Spleen (tissue), 13 donors: ENCODE measurements at places on chromosomes 7 and 10. TPM values are rescaled to one million over a fixed set of nuclear protein-coding genes. Genes with fewer than 3 reads are reported as not detected.

The MACC1 gene
- total RNA-seq = 10.6 TPM

The SSC4D gene
- 0.11 TPM for total RNA-seq

The STEAP1 gene
- 4.5 TPM for total RNA-seq

The ZNF438 gene
- 16.6 TPM for total RNA-seq

The CFTR gene
- not detected for total RNA-seq

The TUBB8 gene
- not detected for total RNA-seq

The UPK3B gene
- total RNA-seq = 3.2 TPM

The GRID1 gene
- total RNA-seq = not detected

The OR2A42 gene
- 0.32 TPM for total RNA-seq

The SPDYE16 gene
- not detected for total RNA-seq

The CCDC172 gene
- total RNA-seq = not detected

The PGAM2 gene
- 1.0 TPM for total RNA-seq

The PTPRE gene
- 82.9 TPM for total RNA-seq

The SUV39H2 gene
- total RNA-seq = 8.4 TPM

The HECW1 gene
- total RNA-seq = 0.40 TPM

The CROT gene
- 12.9 TPM for total RNA-seq

The RADIL gene
- 2.0 TPM for total RNA-seq

The LZTS2 gene
- total RNA-seq = 71.8 TPM

The POU6F2 gene
- total RNA-seq = not detected

The FAM25G gene
- not detected for total RNA-seq

The FRMPD2 gene
- not detected for total RNA-seq

The MBLAC1 gene
- total RNA-seq = 1.8 TPM

The DLX5 gene
- total RNA-seq = not detected

The PGAM1 gene
- total RNA-seq = 197 TPM

The CTAGE4 gene
- 1.4 TPM for total RNA-seq

The ELFN1 gene
- total RNA-seq = 2.3 TPM

The WNT2 gene
- 2.4 TPM for total RNA-seq

The GRM8 gene
- total RNA-seq = not detected

The CALCR gene
- not detected for total RNA-seq

The CFAP69 gene
- total RNA-seq = 7.7 TPM

The CALY gene
- 0.30 TPM for total RNA-seq

The PRLHR gene
- not detected for total RNA-seq

The CFAP70 gene
- total RNA-seq = 4.0 TPM

The NOLC1 gene
- 39.8 TPM for total RNA-seq

The PTPN20 gene
- 5.1 TPM for total RNA-seq

The BMPER gene
- total RNA-seq = 2.7 TPM
